ENCODE measurements at places on chromosomes 3 and 15.

- DNase-seq = no peak
Observed at GRCh38 chr15:92118936-92119325, 265.4 kb downstream of the SLCO3A1 start.

- no peak for DNase-seq
Observed at GRCh38 chr3:53944028-53944427, 52.4 kb upstream of the SELENOK start.

DNA sequence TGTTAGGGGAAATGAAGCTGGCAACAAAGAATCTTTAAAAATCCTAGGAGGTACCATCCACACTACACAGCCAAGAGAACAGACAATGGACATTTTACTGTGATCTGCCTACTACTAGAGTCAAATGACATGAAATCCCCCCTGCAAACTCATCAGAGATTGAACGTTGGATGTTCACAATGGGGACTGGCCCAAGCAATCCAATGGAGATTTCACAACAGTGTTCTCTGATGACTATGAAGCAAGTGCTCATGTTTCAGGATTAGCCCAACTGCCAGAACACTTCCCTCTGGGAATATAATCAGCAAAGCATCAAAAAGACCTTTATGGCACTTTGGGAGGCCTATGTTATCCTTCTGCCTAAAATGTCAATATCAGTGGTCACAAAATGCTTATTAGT is 97.8 kb downstream of the IGSF11 start:
- DNase-seq = no peak

- no peak for DNase-seq
Observed at GRCh38 chr3:38843898-38844297, 27.9 kb upstream of the SCN10A start.

- no peak for DNase-seq
Observed at GRCh38 chr3:107950417-107950816, 140.4 kb downstream of the CD47 start.

GRCh38 chr3:173943264-173943663 is 545.7 kb downstream of the NLGN1 start:
- no peak for DNase-seq

DNA sequence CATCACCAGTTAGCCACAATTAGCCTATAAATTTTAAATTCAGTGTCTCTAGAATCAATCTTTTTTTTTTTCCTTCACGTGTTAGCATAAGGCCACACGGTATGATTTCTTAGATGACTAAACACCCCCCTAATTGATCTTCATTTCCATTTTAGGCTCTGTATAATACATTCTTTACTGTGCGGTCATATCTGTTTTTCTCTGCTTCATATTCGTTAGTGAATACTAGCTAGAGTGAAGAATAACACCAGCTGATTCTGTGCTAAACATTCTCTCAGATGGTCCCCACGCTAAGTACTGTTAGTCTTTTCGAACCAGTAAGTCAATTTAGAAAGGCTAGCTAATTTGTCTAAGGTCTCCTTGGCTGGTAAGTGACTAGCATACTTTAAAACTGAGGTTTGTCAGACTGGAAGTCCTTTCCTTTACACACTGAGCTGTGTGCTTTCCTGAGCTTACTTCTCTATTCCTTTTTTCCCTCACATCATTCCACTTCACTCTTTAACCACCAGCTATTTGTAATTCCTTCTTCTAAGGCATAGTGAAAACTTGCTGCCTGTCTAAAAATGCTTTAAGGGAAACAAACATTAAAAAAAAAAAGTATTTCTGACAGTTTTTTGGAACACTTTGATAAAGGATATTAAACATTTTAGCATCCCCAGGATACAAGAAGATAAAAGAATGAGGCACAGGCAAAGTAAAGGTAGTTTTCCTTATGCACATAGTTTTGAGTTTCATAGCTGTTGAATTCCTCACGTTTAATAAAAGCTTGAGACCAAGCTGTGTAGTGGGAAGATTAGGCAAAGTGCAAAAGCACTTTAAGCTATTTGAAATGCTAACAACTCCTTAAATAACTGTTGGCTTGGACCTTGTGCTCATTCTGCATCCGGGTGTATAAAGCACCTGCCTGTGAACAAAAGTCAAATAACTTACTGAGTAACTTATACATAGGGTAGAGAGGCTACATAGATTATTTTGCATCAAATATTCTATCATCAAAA is 17.1 kb downstream of the ZFAND6 start:
- DNase-seq = no peak

GRCh38 chr15:36599620-36600433 is 20.4 kb downstream of the CDIN1 start:
- no peak for DNase-seq

GRCh38 chr15:70701891-70702568 is 61.3 kb downstream of the UACA start:
- no peak for DNase-seq

DNA sequence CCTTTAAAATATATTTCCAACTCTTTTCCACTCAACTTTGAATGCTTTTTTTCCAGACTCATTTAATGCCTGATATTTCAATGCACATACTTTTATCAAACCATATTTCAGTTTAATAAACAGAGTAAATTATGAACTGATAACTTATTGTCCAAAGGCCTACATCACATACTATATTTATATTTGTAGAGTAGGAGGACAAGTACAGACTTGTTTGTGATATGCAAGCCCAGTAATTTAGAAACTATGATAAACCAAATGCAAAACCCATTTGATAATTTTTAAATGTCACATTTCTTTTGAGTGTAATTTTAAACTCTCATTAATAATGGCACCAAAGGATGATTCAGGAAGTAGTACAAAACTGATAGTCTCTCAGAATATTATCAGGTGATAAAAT is 3.3 kb downstream of the RFX7 start:
- DNase-seq = no peak

DNA sequence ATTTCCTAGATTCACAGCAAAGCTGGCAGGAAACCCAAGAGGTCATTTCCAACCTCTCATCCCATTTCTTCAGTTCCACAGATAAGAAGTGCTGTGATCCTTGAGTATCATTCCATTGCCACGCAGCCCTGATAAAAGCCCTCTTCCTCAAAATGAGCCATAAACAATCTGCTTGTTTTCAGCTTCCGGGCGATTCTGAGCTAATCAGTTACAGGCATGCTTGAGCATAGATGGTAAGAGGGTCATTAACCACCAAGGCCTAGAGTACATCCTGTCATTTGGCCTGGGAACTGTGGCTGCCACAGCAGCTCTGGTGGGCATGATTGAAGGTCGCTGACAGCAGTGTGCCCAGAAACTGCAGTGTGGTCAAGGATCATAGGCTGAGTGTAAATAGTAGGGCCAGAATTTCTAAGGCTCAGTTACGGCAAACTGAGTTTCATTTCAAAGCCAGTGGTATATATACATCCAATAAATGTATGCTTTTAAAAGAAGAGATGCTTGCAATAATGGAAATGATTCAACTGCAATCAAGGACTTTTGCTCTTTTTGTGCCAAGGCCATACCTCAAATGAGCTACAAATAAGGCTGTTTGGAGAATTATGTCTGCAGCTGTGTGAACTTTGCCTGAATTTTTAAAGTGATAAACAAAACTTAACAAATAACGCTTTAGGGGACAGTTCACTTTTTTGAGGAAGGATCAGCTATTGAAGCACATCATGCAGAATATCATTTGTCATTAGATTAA is 47.3 kb downstream of the P3H2 start:
- no peak for DNase-seq

DNA sequence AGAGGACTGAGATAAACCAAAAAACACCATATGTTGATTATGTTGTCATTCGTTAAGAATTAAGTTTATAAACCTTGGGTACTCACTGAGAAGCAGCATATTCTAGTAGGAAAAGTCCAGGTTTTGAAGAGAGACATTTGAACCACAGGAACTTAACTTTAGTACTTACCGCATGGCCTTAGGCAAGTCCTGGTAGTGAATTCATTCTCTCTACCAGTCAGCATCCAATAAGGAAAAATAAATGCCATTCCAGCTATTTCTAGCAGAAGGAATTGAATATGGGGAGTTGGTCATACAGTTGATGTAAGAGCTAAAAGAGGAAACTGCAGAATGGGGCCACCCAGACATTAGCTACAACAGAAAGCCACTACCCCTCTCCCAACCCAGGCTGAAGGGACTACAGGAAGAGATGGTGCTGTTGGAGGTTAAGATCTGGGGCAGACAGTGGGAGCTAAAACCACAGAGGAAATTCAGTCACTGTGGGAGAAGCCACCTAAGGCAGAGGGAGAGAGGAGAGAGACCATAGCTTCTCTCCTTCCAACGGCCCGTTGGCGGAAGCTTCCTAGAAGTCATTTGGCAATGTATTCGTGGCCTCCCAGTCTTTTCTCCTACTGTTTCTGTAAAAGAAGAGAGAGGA is 133.8 kb upstream of the RARB start:
- no peak for DNase-seq

DNA sequence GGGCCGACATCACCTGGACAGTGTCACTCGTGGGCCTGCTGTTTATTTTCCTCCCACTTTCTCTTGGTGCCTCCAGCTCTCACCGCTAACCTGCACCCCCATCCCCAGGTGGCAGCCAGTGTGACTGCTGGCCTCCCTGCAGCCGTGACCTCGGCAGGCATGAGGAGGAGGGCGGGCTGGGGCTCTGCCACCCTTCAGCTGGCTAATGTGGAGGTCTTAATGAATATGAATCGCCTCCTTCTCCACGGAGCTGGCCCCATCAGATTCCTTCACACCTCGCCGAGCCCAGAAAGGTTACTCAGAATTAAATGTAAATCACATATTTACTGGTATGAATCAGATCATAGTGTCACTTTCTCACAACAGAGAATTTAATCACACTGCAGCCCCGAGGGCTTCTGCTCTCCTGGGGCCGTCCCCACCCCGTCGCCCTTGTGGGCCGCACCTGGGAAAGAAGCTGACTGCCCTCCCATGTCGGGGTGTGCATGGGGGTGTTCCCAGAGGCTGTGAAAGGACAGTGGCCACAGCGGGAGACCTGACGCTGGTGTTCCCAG is 171.1 kb upstream of the TLE3 start:
- no peak for DNase-seq

DNA sequence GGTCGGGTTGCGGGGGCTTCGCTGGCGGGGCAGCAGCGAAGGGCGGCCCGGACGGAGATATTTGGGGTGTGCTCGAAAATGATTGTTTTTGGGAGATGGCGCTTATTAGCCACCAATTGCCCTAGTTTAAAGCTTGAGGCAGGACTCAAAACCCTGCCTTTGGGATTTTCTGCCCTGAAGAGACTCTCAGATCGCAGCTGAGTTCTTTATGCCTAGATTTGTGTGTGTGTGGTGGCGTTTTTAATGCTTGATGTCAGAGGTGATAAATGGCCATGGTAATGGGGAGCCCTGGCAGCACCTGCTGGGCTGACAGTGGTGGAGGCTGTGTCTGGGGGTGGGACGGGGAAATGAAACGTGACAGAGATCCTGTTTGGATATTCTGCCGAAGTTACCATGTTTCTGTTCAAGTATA is 604 bp downstream of the KCTD6 start:
- DNase-seq = no peak

- DNase-seq = no peak
Observed at GRCh38 chr3:135145581-135145980, 350.5 kb downstream of the EPHB1 start.

- no peak for DNase-seq
Observed at GRCh38 chr15:100338247-100338646, 3.5 kb downstream of the ADAMTS17 start.

- no peak for DNase-seq
Observed at GRCh38 chr15:25057574-25057973, 102.8 kb downstream of the SNRPN start.

- no peak for DNase-seq
Observed at GRCh38 chr3:45024542-45025255, 1.4 kb upstream of the CLEC3B start.

DNA sequence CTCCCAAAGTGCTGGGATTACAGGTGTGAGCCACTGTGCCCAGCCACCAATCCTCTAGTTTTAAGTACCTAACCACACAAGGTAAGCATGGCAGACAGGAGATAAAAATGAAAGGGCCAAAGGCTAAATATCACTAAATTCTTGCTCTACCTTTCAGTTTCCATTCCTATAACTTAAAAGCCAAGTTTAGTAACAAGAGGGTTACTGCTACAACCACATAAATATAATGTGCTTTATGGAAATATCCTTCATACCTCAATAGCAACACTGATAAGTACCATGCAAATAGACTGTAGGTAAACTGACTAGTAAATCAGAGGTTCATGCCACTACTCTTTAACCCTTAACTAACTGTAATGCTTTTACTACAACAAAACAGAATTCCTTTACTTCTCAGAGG is 38.7 kb upstream of the MUC13 start:
- no peak for DNase-seq

GRCh38 chr3:136667081-136667480 is 85.1 kb downstream of the STAG1 start:
- no peak for DNase-seq

DNA sequence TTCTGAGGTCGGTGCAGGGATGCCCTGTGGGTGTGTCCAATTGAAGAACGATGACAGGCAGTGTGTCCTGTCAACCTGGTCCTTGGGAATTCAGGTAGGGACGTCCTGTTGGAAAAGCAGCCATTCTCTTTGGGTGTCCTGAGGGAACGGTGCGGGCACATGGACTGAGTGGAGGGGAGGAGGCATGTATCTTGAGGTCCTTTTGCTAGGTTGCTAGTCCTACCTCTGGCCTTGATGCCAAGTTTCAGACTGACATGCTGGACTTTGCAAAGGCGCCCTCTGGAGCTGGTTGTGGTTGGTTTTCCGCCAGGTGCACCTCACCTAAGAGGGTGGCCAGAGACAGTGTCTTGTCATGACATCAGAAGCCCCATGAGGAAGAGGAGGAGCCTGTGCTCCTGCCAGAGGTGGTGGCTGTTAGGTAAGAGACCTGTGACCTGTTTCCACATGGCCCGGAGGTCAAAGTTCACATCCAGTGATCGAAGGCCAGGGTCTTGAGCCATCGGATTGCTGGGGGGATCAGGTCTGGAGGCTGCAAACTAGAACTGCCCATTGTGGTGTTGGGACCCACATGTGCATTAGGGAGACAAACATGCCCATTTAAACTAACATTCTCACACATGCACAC is 106.3 kb downstream of the SNRPN start:
- no peak for DNase-seq

- DNase-seq = no peak
Observed at GRCh38 chr3:149626671-149627070, 31.2 kb downstream of the WWTR1 start.

DNA sequence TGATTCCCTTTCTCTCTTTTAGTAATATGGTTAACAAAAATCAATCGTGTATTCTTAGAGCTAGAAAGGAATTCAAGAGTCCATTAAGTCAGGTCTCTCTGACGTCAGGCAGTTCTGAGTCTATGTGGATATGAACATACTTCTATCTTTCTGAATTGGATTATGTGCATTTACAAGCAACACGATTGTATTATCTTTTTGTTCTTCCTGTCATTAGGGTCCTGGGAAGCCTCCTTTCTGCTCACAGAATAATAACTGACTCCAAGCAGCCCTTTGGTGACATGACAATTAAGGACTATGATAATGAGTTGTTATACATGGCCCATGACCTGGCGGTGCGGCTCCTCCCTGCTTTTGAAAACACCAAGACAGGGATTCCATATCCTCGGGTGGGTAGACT is 14.0 kb downstream of the EDEM1 start:
- no peak for DNase-seq

GRCh38 chr15:32053719-32054118 is 23.4 kb downstream of the CHRNA7 start:
- DNase-seq = no peak
